M059J (cell line): ENCODE measurements at places on chromosomes 6 and 20. TPM values are rescaled to one million over a fixed set of nuclear protein-coding genes. Genes with fewer than 3 reads are reported as not detected.

Gene KHDC1L
- total RNA-seq, result not detected in 2 replicates

Gene PKHD1
- 0.02 TPM in 1 of 2 replicates, not detected in the other for total RNA-seq

Gene DUSP15
- total RNA-seq, result 0.91 and 3.2 TPM in 2 replicates

Gene DCDC2
- total RNA-seq, result 0.10 and 0.20 TPM in 2 replicates

Gene TOX2
- total RNA-seq, result 6.1 and 8.4 TPM in 2 replicates

Gene SLC22A3
- total RNA-seq, result 0.94 and 1.1 TPM in 2 replicates

Gene PRRT1
- 0.12 TPM in 1 of 2 replicates, not detected in the other for total RNA-seq

Gene MAFB
- 4.2 and 7.4 TPM in 2 replicates for total RNA-seq

DNA sequence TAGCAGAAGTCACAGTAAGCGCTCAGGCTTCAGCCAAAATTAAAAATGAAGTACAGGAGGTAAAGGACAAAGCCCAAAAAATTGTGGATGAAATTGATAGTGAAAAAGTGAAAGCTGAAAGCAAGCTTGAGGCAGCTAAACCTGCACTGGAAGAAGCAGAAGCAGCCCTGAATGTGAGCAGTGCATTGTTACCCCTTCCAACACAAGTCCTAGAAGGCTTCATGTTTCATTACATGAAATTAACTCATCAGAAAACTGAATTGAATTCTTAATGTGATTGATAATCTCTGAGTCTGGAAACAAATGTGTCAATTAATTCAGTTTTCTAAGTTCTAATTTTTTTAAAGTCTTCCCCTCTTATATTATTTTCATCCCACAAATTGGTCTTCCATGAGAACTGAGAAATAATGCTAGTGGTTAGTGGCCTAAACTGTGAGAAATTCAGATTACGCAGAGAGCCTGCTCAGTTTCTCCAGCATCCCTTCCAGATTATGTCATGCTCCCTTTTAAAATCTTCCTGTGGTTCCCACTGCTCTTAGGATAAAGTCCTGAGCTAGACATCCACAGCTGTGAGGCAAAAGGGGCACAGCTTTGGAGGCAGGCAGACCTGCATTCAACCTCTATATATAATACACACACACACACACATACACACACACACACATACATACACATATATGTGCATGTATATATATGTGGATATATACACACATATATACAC lies 133.2 kb upstream of the GLP1R start:
- no peak for DNase-seq

DNA sequence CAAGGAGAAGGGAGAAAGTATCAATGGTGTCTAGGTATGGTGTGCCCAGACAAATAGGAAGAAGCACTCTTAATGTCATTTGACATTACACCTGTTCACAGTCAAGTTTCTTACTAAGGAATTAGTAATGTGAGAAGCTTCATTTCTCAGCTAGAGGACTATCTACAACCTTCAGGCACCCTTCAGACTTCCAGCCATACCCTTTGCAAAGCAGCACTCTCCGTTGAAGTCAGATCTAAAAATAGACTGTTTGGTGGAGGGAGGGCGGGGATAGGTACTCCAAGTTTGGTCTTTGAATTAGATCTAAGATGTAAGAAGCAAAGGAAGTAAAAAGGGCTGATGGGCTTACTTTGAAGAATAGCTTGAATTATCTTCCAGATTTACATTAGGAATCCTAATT lies 311.1 kb downstream of the SLC35F1 start:
- DNase-seq, result no peak

- DNase-seq, result no peak
Measured at GRCh38 chr20:34956751-34957472, 1.2 kb downstream of the MYH7B start.

GRCh38 chr6:22580337-22580736 lies 11.0 kb downstream of the HDGFL1 start:
- DNase-seq, result no peak

GRCh38 chr20:62641321-62642050 lies 817 bp upstream of the SLCO4A1 start:
- no peak for DNase-seq

- peak; percentile 27 for DNase-seq
Measured at GRCh38 chr6:8940356-8940755, 505.0 kb upstream of the SLC35B3 start.

DNA sequence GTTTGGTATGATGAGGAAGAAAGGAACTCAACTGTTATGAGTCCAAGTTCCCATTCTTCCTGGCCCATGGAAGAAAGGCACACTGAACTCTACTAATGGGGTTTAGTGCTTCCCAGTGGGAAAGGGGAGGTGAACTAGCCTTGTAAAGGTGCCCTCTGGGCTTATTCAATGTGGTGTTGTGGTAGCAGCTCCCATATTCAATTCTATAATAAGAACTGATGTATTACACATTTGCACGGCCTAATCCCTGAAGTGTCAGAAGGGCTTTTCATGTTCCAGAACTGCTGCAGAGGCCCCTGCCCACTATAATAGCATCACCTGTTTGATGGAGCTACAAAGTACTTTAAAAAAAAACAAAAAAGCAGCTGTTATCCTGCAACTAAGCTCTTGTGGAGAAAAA lies 17.1 kb downstream of the PRKN start:
- DNase-seq, result no peak

DNA sequence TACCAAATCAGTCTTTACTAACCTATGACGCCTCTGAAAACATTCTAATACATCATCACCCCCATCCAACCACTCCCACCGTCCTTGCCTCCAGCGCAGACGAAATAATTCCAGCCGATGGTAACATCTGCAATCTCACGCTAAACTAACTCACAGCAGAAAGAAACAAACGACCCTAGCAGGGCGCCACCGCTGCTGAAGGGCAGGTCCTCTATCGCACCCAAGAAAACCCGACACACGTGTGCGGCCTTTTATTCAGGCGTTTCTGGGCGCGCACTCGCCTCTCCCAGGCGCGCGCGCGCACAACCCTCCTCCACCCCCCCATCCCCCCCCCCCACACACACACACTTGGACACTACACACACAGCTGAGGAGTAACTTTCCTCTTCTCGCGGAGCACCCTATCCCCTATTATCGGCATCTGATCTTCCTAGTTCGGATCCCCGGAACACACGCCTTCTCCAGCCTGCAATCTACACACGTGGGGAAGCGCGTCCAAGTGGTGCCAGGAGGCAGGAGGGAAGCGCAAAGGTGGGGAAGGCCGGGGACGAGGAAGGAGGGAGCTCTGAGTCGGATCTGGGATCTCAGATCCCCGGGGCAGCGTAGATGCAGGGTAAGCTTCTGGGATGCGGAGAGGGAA lies 1.4 kb downstream of the GFOD1 start:
- peak; percentile 64 for DNase-seq

DNA sequence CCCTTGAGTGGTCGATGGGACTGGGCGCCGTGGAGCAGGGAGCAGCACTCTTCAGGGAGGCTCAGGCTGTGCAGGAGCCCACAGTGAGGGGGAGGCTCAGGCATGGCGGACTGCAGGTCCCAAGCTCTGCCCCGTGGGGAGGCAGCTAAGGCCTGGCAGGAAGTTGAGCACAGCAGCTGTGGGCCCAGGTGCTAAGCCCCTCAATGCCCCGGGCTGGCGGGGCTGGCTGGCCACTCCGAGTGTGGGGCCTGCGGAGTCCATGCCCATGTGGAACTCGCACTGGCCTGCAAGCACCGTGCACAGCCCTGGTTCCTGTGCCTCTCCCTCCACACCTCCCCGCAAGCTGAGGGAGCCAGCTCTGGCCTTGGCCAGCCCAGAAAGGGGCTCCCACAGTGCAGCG lies 948.4 kb upstream of the EYS start:
- no peak for DNase-seq

GRCh38 chr6:70524721-70525286 lies 41.9 kb upstream of the SDHAF4 start:
- DNase-seq, result no peak

GRCh38 chr6:75603106-75603420 lies 1.4 kb downstream of the SENP6 start:
- DNase-seq, result no peak

GRCh38 chr6:15410752-15411151 lies 164.9 kb downstream of the JARID2 start:
- no peak for DNase-seq

GRCh38 chr6:135782546-135782945 lies 69.0 kb upstream of the PDE7B start:
- peak; percentile 5 for DNase-seq
